ENCODE measurements at places on chromosomes 4 and X.

DNA sequence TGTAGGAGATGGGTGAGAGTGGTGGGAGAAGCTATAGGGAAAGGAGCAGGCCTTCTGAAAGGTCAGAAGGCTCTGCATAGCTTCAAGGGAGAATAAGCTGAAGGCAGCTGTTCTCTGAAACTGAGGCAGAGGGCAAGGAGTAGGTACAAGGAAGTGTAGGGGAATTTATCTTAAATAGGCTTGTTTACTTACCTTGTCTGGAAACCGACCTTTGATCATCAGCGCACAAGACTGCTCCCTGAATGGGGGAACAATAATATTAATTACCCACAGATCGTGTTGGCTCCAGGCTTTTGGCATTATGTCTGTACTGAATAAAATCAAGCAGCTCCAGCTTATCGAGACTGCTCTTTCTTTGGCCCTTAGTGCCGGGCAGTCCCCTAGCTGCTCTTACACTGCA is 175.5 kb upstream of the MAGEB16 start:
- no peak for DNase-seq

DNA sequence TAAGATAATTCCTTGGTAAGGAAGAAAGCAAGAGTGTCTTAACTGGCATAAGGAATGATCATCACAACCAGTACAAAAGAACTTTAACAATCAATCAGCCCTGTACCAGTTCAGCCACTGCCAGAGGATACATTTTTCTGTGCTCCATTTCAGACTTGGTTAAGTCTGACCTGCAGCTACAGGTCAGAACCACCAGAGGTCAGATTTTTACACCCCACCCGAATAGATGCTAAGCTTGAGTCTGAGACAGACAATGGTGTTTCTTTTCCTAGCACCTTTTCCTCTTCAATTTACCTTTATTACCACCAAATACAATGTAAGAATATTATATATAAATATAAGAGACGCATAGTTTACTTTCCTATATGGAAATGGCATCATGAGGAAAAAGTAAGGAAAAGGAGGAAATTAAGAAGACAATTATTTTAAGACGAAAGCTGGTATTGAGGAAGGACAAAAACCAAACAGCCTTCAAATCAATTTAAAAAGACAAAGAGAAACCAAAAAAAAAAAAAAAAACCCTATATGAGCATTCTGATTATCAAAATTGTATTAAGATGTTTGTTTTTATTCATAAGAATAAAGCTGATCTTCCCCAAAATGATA is 215.3 kb upstream of the TTC29 start:
- no peak for DNase-seq

- no peak for DNase-seq
These were observed 2.2 kb upstream of the FBXL5 start for GRCh38 chr4:15657366-15657765.

GRCh38 chrX:47458528-47458927 is 24.5 kb downstream of the ZNF41 start:
- DNase-seq = no peak

- no peak for DNase-seq
These were observed 672.2 kb downstream of the KCTD8 start for GRCh38 chr4:43776371-43776770.

DNA sequence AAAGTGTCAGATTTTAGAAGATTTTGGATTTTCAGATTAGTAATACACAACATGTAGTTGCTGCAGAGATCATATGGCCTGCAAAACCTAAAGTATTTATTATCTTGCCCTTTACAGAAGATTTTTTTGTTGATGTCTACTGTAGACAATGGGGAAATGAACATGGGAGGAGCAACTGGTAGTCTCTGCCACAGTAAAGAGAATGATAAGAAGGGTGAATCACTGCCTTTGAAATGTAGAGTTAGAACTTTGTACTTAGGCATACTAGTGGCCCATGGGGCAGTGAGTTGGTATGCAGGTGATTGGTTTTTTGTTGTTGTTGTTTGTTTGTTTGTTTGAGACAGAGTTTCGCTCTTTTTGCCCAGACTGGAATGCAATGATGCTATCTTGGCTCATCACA is 50.1 kb downstream of the GAB1 start:
- peak; percentile 24 for DNase-seq

GRCh38 chrX:67543818-67544217 is at the start of gene AR:
TSS of gene AR (plus strand) at chrX:67544021. CDS start at chrX:67545147, 1,126 bp downstream.
- DNase-seq = no peak

- no peak for DNase-seq
These were observed 1233.8 kb downstream of the NLGN4X start for GRCh38 chrX:4994855-4995254.

GRCh38 chr4:25919676-25920075 is 5.7 kb downstream of the SMIM20 start:
- DNase-seq = no peak

DNA sequence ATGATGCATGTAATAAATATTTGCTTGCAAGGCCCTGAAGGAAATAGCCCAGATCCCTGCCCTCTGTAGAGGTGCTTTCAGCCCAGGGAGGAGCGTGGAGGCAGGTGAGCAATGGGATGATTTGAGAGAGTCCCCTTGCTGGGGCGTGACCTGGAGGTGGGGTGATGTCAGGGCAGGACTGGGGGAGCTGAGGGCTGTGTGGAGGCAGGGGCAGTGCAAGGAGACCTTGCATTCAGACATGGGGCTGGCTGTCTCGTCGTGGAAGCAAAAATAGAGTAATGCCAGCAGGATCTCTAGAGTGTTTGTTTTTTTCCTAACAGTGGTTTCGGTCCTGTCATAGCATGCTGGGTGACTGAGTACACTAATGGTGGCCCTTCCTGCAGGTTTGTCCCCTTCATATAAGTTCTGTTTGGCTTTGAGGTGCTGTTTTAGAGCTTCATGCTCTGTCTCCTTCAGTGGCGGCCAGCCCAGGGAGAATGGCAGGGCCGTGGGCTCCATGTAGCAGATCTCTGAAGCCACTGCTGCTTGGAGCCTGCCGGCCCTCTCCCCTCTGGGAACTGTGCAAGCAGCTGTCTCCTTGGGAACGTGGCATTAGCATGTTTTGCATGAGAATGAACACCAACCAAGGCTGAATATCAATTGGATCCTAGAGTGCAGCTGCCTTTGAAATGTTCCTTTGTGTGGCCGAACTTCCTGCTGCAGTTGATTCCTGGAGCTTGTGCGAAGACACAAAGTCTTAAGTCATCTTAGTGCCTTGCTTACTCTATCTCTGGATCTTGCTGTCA is 39.3 kb upstream of the CLDN34 start:
- no peak for DNase-seq

- DNase-seq = no peak
These were observed 168.5 kb downstream of the SOWAHB start for GRCh38 chr4:76729460-76729859.

DNA sequence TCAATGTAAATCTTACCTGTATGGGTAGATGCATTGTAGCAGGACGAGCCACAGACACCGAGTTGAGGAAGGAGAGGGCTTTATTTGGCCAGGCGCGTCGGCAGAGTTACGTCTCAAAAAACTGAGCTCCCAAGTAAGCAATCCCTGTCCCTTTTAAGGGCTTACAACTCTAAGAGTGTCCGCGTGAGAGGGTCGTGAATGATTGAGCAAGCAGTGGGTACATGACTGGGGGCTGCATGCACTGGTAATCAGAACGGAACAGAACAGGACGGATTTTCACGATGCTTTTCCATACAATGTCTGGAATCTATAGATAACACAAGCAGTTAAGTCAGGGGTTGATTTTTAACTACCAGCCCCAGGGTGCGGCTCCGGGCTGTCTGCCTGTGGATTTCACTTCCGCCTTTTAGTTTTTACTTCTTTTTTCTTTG is 524.9 kb upstream of the HTR2C start:
- DNase-seq = no peak

- no peak for DNase-seq
These were observed 288.3 kb downstream of the ZNF674 start for GRCh38 chrX:46256875-46257274.

GRCh38 chr4:76105652-76106051 is 31.1 kb downstream of the ART3 start:
- DNase-seq = no peak

DNA sequence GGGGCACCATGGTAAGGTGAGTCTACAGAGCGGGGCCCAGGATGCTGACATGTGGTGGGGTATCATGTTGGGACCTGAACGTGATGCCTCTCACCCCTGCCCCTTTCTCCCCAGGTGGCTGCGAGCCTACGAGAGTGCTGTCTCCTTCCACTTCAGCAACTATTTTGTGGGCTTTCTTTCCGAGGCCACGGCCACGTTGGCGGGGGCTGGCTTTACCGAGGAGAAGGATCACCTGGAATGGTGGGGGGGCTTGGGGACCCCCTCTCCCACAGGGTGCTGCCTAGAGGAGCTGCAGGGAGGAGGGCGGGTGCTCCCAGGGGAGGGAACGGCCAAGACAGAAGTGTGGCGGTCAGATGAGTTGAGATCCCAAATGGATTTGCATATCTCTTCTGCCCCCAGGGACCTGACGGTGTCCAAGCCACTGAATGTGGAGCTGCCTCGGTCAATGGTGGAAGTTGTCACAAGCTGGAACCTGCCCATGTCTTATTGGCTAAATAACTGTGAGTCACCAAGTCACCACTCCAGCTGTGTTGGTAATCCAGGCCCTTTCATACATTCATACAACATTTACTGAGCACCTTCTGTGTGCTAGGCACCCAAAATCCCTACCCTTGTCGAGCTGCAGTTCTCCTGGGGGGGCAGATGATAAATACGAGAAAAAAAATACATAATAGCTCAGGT is 5.5 kb downstream of the PORCN start:
- DNase-seq = no peak

- no peak for DNase-seq
These were observed 103.8 kb upstream of the PPP3CA start for GRCh38 chr4:101451086-101451485.

GRCh38 chr4:138852681-138853080 is 162.9 kb upstream of the NOCT start:
- no peak for DNase-seq

- no peak for DNase-seq
These were observed 166.1 kb downstream of the TENM3 start for GRCh38 chr4:182409271-182409670.

DNA sequence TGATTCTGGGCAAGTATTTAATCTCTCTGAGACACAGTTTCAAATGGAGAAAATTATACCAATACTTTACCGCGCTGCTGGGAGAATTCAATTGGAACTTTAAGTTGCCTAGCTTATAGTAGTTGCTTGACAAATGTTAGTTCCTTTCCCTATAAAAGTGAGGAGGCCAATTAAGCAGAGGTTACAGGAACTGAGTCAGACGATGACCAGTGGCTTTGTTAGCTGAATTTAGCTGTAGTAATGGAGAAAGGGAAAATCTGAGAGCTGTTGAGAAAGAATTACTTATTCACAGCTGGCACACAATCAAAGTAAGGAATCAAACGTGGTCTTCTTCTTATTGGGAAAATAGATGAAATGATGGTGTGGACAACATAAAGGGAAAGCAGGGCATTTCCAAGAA is 29.6 kb downstream of the SMARCA1 start:
- no peak for DNase-seq

DNA sequence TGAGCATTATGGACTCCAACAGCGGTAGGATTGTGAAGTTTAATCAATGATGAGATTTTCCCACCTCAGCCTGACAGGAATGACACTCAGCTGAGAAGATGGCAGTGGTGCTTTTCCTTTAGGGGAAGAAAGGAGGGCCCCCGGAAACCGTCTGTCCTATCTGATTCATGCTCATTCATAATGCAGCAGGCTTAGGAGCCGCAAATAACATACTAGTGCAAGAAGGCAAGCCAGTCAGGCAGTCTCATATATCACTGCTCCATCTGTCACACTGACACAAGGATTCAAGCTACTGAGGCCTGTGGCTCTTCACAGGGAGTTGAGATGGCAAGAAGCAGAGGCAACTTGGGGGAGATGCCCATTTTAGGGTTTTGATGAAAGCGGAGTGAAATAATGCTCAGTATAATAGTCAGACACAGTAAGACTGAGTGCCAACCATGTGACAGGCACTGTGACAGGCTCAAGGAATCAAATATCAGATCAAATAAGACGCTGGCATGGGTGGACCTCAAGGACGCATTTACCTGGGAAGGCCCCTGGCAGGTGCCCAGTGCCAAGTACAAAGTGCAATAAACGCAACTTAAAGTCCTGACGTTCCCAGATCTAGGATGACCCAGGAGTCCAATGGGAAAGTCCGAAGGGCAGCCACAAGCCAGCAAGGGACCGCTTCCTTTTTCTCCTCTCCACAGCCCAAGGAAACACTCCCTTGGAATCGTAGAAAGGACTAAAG is 63.4 kb downstream of the FHDC1 start:
- DNase-seq = no peak

DNA sequence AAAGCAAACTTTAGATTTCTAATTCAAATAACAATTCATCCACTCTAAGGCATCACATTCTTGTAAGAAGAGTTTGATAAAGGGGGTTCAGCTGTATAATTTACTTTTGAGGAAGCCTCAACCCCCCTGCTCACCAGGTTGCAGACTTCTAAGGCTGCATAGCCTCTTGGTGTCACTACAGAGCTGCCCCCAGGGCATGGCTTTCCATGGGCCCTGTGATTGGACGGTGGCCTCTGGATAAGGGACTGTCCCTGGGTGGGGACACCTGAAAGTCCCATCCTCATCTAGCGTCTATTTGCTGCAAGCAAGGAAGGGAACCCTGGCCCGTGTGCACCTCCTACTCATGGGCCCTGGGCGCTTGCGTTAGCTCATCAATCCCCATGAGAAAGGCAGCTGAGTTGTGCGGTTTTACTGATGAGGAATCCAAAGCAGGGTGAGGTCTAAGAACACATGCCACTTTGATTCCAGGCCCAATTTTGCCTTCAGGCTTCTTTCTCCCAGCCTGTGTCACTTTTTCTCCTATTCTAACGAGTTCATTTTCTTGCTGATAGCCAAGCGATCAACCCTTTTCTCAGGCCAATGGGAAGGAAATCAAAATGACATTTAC is 51.8 kb downstream of the SCML1 start:
- no peak for DNase-seq

DNA sequence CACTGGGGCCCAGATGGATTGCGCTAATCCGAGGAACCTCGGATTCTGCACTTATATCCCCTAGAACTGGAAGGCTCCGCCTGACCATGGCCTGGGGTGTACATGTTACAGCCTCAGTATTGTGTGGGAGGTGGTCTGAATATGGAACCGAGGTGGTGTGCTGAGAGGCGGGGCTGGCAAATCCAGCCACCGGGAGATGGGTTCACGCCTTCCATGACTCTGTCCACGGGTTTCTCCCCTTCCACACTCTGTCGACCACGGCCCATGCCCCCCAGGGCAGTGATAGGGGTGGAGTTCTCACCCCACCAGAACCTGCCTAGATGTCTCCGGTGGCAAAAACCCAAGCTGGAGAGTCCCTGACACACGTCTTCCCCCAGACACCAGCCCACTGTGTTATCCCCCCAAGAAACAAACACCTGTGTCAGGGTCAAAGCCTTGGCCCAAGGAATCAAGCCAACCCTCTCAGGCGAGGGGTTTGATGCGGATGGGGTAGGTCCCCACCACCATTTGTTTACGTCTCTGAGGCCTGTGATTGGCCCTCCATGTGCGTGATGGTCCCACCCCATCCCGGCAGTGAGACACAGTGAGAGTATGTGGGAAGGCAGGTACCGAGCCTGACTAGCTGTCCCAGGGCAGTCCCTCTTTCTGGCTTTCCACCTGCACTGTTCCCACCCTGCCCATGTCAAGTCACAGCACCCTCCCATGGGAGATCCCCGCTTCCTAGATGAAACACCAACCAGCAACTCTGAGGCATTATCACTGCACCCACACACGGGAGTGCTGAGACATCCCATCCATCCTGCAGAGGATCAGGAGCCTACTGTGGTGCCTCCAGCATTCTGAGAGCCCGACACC is 6.6 kb upstream of the LOC101059915 start:
- DNase-seq = no peak

GRCh38 chr4:6781561-6781960 is 966 bp upstream of the KIAA0232 start:
- DNase-seq = no peak

All from NCI-H226 (cell line).